Occipital lobe (tissue), 3 donors: ENCODE measurements at places on chromosomes 3 and 15.

DNA sequence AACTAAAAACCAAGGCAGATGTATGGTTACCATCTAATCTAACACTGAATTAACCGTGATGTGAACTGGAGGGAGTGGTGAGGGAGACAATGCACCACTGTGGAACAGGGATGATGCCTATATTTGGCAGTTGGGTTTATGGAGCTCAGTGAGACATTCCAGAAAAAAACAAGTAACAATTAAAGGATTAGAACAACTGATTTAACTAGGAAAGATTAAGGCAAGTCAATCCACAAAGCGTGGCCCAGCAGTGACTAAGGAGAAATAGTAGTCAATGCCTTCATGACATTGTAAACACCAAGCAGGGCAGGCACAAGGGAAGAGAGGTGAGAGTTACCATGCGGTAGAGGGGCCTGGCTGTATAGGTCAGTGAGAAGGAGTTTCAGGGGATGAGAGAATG lies 38.1 kb downstream of the CHAC1 start:
- DNase-seq: no peak

GRCh38 chr3:149235599-149236424 lies 14.2 kb upstream of the CP start:
- DNase-seq: no peak

DNA sequence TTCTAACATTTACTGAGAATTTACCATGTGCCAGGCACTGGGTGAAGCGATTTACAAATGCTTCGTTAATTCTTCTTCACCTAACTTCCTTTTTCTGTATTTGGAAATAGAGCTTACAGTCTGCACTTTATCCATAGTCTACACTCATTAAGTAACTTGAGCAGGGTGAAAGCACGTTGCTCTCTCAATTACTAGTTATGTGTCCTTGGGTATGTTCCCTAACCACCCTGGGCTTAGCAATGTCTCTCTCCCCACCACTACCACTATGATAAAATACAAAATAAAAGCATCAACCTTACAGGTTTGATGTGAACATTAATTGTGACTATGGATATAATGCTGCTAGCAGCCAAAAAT lies 172.9 kb upstream of the SLC2A2 start:
- no peak for DNase-seq

GRCh38 chr3:117005274-117005673 lies 295.7 kb downstream of the TUSC7 start:
- DNase-seq: no peak

DNA sequence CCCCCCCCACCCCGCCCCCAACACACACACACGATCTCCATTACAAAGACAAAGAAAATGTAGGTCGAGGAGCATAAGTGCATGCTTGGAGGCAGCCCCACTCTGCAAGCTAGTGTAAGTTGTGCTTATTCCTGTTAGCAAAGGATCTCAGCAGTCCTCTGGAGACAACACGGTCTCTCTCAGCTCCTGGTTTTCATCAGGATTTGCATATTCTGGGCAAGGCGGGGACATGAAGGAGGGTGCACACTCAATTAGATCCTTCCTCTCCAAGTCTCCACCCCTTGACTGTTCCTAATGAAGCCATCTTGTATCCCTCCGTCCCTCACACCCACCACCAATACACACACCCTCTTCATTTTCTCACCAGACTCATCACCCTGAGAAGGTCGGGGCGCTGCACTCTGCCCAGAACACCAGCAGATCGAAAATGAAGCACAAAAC lies 63.8 kb downstream of the MRPL46 start:
- DNase-seq: no peak

- DNase-seq: no peak
These were observed 49.4 kb upstream of the ACVR2B start for GRCh38 chr3:38404286-38404685.

DNA sequence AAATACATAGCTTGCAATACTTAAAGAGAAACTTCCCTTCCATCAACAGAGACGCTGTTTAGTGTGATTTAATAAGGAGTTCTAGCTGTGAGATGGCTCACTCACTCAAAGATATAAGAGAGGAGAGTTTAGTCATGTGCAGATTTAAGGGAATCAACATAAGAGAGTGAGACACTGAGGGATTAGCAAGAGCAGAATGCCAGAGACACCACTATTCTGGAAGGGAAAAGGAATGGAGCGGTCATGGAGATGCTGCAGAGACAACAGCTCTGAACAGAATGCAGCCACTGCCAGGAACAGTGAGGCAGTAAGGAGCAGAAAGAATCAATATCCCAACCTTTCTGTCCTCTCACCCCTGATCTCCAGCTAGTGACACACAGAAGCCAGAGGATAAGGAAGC lies 248.8 kb downstream of the MBNL1 start:
- DNase-seq: no peak

DNA sequence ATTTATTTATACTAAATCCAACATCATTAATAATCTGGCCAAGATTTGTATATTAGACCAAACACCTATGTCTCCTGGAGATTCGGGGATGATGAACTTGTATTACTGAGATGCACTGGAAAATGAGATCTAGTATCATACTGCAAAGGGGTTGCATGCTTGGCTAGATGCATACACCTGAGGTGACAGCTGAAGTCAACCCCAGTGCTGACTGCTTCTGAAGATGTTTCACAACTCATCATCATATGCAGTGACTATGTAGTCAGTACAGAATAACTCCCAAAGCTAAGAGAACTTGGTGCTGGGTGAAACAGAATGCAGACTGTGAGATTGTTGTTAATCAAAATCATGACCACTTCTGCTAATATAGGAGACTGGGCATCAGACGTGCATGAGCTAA lies 1114.2 kb downstream of the NSUN3 start:
- DNase-seq: no peak

DNA sequence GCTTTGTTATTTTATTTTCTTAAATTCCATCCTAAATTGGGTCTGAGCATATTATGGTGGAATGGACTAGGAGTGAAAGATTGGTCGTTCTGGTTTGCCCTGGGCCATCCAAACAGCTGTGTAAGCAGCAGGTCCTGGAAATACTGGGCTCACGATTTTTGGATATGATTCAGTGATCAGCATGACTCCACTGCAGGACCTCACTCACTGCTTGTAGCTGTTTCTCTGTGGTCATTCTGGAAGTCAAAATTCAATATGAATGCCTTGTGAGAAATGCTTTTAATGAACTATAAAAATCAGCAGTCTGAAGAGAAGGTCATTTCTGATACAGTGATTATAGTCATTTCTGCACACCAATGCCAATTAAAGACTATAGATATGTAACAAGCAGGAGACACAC lies 185.0 kb downstream of the RBMS3 start:
- DNase-seq: no peak

GRCh38 chr3:53361852-53362251 lies 14.5 kb upstream of the DCP1A start:
- DNase-seq: no peak
